CMK (cell line): ENCODE measurements at places on chromosomes 11 and 22.

DNA sequence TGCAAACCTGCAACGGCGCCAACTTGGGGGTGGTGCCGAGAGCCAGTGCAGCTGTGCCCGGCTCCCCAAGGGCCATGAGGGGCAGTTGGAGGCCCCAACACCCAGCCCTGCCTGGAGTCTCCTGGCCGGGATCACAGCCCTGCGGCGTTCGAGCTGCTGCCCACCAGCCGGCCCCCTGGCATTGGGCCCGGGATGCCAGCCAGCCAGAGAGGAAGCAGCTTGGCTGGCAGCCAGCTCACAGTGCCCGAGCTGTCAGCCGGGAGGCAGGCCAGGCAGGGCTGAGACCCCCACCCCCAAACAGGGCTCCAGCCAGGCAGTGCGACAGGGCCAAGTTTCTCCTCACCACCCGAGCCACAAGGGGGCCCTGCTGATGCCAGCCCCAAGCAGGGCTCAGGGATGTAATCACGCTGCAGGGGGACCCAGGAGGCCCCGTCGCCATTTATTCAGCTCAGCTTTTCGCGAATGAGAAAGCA, 26.0 kb upstream of the TCF20 start:
- DNase-seq: no peak

GRCh38 chr11:130726234-130727037, 189.8 kb downstream of the SNX19 start:
- no peak for DNase-seq

DNA sequence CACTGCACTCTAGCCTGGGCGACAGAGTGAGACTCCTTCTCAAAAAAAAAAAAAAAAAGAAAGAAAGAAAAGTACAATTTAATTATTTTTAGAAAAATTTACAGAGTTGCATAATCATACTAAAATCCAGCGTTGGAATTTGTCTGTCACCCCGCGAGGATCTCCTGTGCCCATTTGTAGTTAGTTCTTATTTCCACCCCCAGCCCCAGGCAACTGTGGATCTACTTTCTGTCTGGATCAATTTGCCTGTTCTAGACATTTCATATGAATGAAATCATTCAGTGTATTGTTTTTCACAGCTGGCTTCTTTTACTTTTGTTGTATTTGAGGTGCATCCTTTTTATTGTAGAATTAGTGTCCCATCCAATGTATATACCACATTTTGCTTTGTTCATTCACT, 102.6 kb upstream of the RASSF10 start:
- no peak for DNase-seq

DNA sequence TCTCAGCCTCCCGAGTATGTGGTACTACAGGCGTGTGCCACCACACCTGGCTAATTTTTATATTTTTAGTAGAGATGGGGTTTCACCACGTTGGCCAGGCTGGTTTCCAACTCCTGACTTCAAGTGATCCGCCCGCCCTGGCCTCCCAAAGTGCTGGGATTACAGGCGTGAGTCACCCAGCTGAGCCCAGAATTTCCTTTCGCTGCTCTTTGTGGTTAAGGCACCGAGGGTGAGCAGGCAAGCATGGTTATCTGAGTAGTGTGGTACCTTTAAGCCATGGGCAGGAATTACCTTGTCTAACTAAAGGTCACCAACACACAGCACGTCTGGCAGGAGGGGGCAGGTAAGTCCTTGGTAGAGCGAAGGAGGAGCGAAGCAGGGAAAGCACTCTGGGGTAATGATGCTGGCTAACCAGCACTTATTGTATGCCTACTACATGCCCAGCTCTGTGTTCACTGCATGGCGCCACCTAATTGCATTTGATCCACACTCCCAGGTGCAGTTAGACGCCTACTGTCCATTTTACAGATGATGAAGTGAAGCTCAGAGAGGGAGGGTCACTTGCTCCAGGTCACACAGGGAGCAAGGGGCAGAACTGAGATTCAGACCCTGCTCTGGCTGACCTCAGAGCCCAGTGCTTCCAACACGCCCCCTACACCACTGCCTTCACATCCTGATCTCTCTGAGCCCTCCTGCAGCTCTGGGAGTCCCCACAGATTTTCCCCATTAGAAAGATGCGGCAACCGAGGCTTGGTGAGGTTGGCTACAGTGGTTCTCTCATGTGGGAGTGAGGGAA, 45.7 kb downstream of the TRIOBP start:
- DNase-seq: no peak

- no peak for DNase-seq
These were observed 63.0 kb downstream of the PTPRJ start for GRCh38 chr11:48043111-48043990.

GRCh38 chr11:113628912-113629311, 77.2 kb downstream of the TMPRSS5 start:
- DNase-seq: no peak

DNA sequence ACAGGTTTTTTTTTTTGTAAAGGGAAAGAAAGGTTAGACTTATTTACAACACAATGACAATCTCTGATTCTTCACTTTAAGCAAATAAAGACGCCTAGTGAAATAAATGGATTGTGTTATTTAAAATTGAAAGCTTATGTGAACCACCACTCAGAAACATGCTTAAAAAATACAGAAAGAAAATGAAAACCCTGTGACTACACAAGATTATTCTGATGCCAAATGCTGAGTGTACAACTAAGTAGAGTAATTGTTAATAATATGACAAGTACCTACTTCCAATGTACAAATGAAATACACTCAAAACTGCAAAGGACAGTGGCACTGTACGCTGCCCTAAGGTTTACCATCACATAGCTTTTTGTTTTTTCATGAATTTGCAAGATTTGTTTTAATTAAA, 1.0 kb downstream of the BLID start:
- no peak for DNase-seq
